ENCODE measurements at places on chromosomes 2 and 18.

DNA sequence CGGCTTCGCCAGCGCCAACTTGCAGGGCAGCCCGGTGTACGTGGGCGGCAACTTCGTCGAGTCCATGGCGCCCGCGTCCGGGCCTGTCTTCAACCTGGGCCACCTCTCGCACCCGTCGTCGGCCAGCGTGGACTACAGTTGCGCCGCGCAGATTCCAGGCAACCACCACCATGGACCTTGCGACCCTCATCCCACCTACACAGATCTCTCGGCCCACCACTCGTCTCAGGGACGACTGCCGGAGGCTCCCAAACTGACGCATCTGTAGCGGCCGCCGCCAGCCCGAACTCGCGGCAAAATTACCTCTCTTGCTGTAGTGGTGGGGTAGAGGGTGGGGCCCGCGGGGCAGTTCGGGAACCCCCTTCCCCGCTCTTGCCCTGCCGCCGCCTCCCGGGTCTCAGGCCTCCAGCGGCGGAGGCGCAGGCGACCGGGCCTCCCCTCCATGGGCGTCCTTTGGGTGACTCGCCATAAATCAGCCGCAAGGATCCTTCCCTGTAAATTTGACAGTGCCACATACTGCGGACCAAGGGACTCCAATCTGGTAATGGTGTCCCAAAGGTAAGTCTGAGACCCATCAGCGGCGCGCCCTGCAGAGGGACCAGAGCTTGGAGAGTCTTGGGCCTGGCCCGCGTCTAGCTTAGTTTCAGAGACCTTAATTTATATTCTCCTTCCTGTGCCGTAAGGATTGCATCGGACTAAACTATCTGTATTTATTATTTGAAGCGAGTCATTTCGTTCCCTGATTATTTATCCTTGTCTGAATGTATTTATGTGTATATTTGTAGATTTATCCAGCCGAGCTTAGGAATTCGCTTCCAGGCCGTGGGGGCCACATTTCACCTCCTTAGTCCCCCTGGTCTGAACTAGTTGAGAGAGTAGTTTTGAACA lies 15.1 kb downstream of the HOXD3 start:
- no peak for DNase-seq

DNA sequence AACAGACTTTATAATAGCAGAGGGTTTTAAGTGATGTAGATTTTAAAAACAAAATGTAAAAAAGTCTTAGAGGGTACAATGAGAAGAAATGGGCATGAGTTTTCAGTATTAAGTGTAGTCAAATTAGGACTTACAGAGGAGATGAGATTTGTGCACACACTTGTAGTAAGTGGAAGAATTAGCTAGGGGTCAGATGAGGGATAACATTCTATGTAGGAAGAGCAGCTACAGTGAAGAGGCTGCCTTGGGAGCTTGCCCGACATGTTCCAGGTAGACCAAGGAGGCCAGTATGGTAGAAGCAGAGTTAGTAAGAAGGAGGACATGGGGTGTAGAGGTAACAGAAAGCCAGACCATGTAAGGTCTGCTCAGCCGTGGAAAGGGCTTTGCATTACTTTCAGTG lies 189.2 kb upstream of the DSEL start:
- DNase-seq = no peak

- DNase-seq = no peak
These were observed 50.9 kb upstream of the SMAD2 start for GRCh38 chr18:47981320-47981719.

- DNase-seq = no peak
These were observed 135.7 kb downstream of the CMPK2 start for GRCh38 chr2:6730003-6730402.

DNA sequence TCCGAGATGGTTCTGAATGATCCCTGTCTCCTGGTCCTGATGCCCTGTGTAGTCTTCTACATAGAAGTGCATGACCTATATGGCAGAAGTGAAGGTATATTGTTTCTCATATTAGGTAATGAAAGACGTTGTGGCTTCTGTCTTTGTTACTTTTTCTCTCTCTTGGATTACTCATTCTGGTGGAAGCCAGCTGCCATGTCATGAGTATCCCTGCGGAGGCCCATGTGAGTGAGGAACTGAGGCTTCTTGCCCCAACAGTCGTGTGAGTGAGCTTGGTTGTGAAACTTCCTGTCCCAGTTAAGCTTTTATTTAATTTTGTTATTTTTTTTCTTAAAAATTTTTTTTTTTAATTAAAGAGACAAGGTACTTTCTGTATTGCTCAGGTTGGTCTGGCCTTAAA lies 134.7 kb downstream of the UBR3 start:
- no peak for DNase-seq

GRCh38 chr2:82412021-82412420 lies 2047.1 kb downstream of the SUCLG1 start:
- DNase-seq = no peak

- DNase-seq = no peak
These were observed 127.4 kb downstream of the NOL4 start for GRCh38 chr18:34097312-34097711.

DNA sequence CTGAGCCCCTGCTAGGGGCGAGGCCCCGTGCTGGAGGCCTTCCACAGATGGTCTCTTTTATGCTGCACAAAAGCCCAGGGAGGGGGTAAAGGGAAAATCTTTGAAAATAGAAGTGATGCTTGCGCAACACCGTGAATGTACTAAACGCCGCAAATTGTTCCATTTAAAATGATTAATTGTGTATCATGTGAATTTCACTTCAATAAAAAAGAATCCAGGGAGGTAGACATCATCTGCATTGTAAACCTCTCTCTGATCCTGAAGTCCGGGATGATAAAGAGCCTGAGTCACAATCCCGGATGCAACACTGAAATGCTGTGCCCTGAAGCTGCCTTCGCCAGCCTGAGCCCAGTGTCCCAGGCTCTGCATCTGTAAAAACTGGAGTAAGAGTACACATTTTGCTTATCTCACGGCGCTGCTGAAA lies 107.7 kb upstream of the PPP1CB start:
- no peak for DNase-seq

DNA sequence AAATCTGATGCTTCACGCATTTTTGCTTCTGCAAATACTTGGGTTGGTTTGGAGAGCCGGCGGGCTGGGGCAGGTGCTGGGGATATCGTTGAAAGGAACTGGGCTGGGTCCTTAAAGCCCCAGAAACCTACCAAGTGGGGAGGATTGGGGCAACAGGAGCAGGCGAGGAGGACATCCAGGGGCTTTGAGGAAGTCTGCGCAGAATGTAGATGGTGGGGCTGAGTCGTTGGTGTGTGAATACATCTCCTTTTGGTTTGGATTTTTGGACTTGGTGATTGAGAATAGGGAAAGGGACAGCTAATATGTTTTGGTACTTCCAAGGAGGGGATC lies 1.1 kb downstream of the DCC start:
- DNase-seq = no peak

GRCh38 chr2:160911258-160911657 lies 249.0 kb upstream of the TANK start:
- DNase-seq = no peak

GRCh38 chr2:80054346-80054675 lies 250.2 kb downstream of the LRRTM1 start:
- DNase-seq = no peak

GRCh38 chr2:170165129-170165528 lies 12.8 kb upstream of the MYO3B start:
- DNase-seq = no peak

DNA sequence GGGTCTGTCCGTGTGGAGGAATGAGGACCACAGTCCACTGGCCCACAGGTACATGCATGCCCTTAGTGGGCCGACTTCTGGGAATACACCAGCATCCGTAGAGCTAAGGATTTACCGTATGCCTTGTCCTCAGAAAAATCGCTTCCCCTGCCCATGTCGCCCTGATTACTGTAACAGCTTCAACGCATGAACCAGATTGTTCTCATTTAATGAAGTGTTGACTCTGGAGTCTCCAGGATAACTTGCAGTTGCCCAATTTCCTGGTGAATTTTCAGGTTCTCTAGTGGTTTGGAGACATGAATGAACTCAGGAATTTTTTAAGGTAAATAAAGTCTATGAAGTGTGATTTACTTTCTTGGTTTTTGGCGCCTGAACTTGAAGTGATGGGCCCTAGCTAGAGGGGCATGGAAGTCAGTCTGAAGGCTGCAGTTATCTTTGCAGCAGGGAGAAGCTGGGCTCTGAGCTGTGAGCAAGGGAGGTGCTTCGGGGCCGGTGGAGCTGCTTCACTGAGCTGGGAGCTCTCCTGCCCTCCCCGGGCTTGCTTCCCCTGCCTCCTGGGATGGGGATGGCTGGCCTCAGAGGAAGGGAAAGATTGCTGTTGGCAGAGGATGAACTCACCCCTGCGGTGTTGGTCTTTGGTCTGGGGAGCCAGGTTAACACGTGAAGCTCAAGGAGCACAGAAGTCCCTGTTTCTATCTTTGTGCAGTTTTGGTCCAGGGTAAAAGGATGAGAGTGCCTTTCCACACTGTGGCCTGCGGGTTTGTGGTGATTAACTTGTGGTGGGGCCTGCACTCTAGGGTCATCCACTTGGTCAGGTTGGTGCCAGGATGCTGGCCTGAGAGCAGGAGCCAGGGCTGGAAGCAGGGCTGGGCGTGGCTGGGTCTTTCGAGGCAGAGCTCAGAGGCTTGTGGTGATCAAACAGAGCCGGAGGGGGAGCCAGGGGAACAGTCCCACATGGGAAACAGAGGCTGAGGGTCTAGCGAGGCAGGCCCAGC lies 28.1 kb downstream of the TCF7L1 start:
- no peak for DNase-seq

DNA sequence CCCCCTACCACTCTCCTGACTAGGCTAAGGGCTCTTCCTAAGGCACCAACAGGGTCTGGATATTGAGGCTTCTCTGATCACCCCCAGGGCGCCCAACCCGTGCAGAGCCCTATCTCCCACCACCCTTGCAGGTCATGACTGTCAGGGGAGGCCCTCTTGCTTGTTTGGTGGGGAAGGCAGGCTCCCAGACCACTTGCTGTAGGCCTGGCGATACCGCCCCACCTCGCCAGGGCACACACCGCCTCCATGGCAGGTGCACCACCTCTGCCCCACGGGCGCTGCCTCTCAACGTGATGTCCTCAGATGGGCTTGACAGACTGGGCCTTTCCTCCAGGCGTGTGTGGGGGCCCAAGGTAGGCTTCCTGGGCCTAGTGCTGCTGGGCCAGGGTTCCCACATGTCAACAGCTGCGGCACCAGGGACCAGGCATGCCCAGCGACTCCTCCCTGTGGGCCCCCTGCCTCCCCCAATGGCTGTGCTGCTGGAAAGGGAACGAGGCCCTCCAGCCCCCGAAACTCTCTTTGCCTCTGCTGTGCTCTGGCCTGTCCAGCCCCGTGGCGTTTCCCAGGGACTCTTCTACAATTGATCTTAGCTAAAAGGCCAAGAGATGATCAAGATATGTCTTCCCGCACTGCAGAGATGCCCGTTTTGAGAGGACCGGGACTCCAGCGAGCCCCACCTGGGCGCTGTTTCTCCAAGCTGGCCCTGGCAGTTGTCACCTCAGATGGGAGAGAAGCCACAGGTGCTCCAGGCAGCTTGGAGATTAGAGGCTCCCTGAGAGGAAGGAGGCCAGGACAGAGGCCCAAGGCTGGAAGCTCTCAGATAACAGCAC lies 7.5 kb downstream of the NPPC start:
- DNase-seq = no peak

DNA sequence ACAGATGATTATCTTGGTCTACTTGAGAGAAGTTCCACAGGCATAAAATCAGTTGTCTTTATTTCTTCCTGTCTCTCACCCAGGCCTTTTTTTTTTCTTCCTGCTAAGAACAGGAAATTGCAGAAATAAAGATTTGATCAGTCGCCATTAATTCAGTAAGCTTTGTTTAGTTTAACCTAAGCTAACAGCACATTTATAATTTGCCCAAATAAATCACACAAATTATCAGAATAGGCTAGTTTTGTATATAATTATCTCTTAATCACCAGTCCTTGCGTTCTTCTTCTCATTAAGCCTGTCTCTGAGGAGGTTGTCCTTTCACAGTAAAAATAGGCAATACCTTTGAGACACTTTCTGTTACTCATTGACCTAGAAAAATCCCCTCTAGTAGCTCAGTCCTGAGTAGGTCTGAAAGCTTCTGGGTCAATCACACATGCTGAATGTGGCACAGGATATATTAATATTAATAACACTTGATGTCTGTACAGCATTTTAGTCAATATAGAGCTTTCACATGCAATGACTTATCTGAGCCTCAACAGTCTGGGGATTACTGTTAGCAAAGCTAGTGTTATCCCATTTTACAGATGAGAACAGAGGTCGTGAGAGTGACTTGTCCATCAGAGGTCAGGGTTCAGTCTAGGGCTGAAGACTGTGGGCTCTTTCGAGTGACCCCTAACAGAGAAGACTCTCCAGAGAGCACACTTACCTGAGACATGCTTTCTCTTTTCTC lies 11.2 kb upstream of the STK17B start:
- DNase-seq = no peak

- DNase-seq = no peak
These were observed 84.6 kb downstream of the TMEM163 start for GRCh38 chr2:134634054-134634753.

DNA sequence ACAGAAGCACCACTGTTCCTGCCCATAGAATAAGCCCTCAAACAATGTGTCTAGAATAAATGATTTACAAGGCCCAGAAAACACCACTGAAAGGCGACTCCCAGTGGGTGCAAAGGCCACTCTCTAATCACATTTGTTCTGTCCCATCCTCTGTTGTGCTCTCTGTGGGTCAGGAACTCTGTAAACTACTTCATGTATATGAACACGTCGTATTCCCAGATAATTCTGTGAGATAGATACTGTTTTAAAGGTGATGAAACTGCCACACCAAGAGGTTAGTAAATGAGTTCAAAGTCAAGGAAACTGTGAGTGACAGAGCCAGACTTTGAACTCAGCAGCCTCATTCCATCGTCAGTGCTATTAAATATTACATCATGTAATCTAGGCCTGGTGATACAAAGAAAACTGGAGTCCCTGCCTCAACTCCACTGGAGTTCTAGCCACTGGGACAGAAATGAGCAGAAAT lies 269.7 kb upstream of the DCC start:
- DNase-seq = no peak

- DNase-seq = no peak
These were observed 228.4 kb upstream of the SP5 start for GRCh38 chr2:170486730-170487129.

GRCh38 chr2:45919160-45919650 lies 267.7 kb downstream of the PRKCE start:
- no peak for DNase-seq

DNA sequence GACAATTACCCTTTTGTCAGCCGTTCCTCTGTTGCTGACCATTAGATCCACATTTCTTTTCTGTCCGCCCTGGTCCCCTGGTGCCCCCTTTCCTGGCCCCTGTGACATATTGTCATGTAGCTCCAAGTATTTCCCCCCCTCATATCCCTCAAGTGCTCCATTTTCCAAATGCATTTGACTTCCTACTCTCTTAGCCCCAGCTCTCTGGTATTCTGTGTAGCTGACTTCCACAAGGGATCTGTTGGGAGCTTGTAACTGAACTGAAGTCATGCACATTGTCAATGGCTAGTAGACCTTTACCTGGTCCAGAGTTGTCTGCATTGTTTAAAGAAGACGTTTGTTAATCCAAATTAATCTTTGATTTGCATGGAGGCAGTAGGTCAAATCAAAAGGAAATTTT lies 34.8 kb downstream of the LIPG start:
- DNase-seq = no peak

GRCh38 chr18:42330296-42330695 lies 375.3 kb downstream of the PIK3C3 start:
- no peak for DNase-seq

- no peak for DNase-seq
These were observed 245.1 kb downstream of the KCNS3 start for GRCh38 chr2:18123577-18123976.

Data from anterior cingulate cortex (tissue), 58 donors.